Eye (tissue), 1 donor: ENCODE measurements at places on chromosomes 12 and 14.

- no peak for DNase-seq
These were observed 71.4 kb downstream of the ADAMTS20 start for GRCh38 chr12:43480591-43480990.

DNA sequence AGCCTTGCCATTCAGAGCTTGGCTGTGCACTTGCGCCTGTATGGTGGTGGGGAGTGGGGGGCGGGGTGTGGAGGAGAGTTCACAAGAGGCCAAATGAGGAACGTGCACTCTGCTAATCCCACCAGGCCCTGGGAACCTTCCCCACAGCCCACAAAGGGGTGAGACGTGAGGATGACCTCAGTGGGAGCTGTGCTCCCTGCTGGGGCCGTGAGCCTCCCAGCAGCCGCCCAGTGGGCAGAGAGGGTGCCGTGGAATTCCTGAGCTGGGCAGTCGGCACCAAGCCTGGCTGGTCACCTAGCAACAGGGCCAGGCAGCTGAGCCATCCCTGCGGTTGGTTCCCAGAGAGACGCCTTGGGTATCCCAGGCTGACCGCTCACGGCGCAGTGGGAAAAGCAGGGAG, 53.7 kb downstream of the CCNK start:
- peak; percentile 66 for DNase-seq

GRCh38 chr12:117236456-117237001, 46.3 kb upstream of the FBXO21 start:
- DNase-seq = peak; percentile 91

GRCh38 chr12:15033641-15034040, 60.8 kb downstream of the PDE6H start:
- peak; percentile 38 for DNase-seq
